ENCODE measurements at places on chromosomes 3 and 15. TPM values are rescaled to one million over a fixed set of nuclear protein-coding genes. Genes with fewer than 3 reads are reported as not detected.

Gene CLDND1
- 478 TPM for total RNA-seq

Gene ESYT3
- total RNA-seq = 0.41 TPM

- no peak for DNase-seq
Measured at GRCh38 chr15:82314769-82315518, 34.3 kb downstream of the GOLGA6L10 start.

DNA sequence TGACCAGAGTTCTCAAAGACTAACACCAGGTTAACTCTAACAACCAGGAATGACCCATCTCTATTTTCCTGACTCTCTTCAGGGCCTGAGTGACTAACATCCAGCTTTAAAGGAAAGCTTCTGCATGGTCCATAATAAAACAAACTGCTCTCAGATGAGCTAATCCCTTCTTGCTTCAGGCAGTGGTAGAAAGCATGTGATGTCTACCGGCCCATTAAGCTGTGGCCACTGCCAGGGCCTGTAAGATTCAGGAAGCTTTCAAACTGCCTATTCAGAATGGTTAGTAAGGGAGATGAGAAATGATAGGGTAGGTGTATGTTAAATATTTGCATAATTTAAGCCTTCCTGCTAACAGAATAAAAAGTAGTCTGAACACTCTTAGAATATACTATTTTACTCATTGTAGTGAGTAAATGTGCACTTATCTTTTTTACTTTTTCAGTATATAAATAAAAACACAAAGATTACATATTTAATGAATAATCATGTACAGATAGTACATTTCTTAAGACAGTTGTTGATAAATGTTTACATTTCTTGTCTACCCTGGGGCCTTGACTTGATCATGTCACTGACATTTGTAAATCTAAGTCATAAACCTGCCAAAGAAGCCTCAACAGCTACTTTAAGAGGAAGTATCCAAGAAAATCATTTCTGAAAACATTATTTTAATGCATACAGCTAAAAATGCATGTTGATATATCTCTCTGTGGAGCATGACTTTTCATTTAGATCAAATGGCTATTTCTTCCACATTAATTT lies 222.0 kb downstream of the MCTP2 start:
- no peak for DNase-seq

DNA sequence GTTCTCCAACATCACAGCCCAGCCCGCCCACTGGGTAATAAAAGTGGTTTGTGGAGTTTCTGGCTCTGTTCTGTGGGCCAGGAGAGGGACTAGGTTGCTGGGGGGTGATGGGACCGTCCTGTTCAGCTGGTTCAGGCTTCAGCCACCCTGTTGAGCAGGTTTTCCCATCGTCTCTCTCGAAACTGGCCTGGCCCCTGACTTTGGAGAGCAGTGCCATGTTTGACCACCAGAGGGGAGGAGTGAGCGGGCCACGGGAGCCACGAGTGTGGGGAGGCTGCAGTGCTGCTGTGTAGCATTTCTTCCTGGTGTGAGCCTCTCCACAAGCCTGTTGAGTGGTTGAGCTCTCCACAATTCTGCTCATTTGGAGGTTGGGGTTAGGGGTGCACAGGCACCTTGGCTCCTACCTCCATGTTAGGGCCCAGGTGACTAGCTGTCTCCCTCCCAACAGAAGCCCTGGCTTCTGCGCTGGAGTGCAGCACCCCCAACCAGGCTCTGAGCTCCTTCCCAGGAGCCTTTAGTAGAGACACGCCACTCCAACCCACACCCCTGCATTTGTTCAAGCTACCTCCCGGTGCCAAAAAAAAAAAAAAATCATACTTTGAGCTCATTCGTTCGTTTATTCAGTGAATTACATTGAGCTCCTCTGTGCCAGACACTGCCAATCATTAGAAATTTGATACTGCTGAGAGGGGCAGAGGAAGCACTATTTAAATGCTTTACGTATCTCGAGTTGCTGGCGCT lies 13.9 kb downstream of the SPINT1 start:
- peak; percentile 88 for DNase-seq

DNA sequence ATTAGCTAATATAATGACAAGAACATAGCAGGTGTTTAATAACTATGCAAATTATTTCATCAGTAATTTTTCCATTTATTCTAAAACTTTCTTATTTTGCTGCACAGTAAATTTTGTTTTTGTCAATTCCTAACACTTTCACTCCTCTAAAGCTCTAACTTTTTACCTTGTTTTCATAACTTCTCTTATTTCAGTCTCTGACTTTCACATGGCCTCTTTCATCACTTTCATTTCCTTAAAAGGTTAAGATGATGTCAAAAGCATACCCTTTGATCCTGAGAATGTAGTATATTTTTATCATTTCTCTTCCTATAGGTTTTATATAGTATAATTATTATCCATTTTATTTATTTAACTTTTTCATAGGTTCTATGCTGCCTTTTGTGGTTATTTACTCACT lies 1325.8 kb upstream of the ALCAM start:
- no peak for DNase-seq

- no peak for DNase-seq
Measured at GRCh38 chr15:80942266-80942665, 47.4 kb downstream of the MESD start.

Measured in naive thymus-derived CD4-positive, alpha-beta T cell (primary cell).